Stimulated activated CD4-positive, alpha-beta T cell treated with anti-CD3 and anti-CD28 coated beads, TNF-alpha, amount 100 ng/mL, for 24 hours (primary cell): ENCODE measurements at places on chromosomes 7 and 10.

GRCh38 chr10:97849687-97850402 is at the start of gene GOLGA7B:
GOLGA7B (plus strand) TSS chr10:97849843; CDS start chr10:97850304, 461 bp downstream.
- peak; percentile 55 for DNase-seq

DNA sequence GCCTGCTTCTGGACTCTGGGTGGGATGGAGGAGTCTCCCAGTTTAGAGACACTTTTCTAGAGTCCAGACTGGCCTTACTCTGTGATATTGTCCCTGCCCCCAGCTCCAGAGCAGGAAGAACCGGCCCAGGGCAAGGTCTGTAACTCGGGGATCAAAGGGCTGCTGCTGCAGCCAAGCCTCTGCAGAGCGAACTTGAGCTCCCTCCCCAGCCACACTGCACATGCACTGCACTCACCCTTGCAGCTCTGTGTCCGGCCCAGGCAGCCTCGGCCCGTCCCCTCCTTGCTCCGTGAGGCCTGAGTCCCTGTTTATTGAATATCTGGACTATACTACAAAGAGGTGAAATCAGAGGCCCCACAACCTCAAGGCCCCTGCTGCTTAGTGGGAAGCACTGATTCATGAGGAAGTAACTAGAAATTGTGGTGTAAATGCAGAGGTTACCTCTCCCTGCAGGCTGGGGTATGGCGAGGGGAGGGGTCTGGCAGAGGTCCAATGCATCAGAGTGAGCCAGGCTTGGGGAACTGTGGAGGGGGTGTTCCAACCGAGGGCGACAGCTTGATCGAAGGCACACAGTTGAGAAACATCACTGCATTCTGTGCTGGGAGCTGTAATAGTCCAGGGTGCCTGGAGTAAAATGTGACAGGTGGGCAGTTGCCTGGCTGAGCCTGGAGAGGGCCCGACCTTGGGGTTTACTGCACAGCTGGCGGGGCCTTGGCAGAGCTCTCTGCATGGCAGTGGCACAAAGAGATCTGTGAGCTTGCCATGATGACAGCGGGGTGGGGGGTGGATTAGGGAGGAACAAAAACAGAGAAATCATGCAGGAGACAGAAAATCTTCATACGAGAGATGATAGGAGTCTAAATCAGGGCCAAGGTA is 49.1 kb downstream of the AOC1 start:
- DNase-seq = no peak

DNA sequence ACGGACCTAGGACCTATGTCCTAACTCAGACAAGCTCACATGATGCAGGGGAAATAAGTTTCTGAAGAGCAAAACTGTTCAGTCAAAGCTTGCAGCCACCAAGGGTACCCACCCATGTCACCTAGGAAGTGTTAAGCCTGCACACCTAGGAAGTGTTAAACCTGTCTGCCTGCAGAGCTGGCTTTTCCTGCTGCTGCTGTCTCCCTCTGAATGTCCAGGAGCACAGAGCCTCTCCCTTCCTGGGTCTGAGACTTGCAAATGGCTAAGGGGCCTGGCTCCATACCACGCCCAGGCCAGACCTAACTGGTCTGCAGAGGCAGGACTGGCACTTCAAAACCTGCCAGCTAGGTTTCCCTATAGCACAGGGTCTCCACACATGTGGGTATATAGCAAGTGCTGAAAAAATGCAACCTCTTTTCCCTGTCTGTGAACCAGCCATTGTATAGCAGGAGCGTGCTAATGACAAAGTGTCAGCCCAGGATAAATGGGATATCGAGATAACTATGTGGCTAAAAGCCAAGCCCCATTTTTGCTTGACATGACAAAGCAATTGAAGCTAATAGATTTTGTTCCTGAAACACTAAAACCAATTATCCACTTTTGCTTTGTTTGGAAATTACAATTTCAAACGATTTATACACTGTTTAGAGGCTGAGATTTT is 1.5 kb downstream of the GDF2 start:
- no peak for DNase-seq

DNA sequence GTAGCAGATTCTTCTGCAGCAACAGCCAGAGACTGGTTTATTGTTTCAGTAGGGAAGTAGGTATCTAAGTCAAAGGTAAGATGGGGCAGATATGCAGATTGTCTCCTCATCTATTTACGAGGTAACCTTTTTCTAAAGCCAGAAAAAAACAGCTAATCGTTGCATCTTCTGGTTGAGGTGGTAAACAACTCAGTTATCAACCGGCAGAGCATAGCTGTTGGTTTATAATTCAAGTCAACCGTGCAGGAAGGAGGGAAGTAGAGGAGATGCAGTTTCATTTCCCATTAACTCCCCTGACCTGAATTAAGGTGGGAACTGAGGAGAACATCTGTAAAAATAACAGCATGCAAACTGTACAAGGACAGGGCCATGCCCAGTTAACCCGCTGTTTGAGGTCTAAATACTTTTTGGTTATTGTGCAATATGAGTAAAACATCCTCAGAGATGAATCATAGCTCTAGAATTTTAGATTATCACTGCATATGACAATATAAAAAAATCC is 156.5 kb upstream of the ITGB1 start:
- no peak for DNase-seq

- peak; percentile 55 for DNase-seq
These were observed 842 bp upstream of the SKIDA1 start for GRCh38 chr10:21526188-21526859.

DNA sequence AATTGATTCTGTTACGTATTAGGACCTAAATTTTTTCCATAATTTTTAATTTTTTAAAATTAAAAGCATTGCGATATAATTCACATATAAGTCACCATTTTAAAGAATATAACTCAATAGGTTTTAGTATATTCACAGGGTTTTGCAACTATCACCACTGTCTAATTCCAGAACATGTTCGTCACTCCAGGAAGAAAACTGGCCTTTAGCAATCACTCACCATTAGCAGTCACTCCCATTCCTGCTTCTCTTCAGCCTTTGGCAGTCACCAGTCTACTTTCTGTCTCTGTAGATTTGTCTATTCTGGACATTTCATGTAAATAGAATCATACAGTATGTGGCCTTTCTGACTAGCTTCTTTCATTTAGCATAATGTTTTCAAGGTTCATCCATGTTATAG is 176.5 kb downstream of the EXOC4 start:
- DNase-seq = no peak

GRCh38 chr10:109183366-109183765 is 739.9 kb downstream of the XPNPEP1 start:
- no peak for DNase-seq

- no peak for DNase-seq
These were observed 23.5 kb upstream of the GPR26 start for GRCh38 chr10:123642697-123643096.

GRCh38 chr7:17725821-17726220 is 214.5 kb downstream of the SNX13 start:
- DNase-seq = no peak

- DNase-seq = no peak
These were observed 754.2 kb downstream of the GRID1 start for GRCh38 chr10:85612378-85612775.

GRCh38 chr10:60343254-60343653 is 46.4 kb downstream of the ANK3 start:
- DNase-seq = no peak

- no peak for DNase-seq
These were observed 184.7 kb downstream of the EBF3 start for GRCh38 chr10:129779126-129780111.
